GM12864 (cell line): ENCODE measurements at places on chromosomes 6 and 20.

DNA sequence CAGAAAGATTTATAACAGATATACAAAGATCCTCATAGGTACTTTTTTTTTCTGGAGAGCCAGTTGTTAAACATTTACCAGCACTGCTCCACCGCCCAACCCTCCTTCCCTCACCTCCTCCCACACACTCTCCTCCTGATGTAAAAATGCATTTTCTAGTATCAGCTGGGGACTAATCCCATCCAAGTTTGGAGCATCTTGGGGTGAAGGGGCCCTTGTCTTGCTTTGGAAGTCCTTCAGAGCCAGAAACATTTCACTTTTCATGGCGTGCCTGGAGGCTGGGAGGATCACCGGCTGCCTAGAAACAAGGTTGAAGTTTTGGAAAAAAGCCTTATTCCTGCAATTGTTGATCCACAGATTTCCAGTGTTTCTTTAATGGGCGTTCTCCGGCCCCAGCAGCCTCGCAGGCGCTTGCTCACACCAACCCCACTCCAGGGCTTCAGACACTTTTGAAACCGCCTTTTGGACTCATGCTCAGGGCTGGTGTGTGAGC is 165.1 kb upstream of the AFDN start:
- DNase-seq: no peak

GRCh38 chr20:63884506-63885263 is 10.2 kb upstream of the DNAJC5 start:
- no peak for DNase-seq

DNA sequence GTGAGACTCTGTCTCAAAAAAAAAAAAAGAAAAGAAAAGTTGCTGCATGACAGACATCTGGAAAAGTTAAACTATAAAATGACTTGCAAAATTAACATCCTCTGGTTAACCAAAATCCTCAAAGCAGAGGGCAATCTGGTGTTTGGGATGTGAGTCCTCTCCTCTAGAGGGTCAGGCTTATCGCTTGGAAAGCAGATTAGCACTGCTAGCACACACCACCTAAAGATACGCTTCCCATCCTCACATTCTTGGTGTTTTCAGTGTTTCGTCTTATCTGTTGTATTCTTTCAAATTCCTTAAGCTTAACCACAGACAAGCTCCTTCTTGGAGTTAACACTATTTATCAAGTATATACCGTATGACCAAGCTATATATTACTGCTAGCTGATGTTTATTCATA is 198.0 kb downstream of the SOX4 start:
- DNase-seq: no peak

DNA sequence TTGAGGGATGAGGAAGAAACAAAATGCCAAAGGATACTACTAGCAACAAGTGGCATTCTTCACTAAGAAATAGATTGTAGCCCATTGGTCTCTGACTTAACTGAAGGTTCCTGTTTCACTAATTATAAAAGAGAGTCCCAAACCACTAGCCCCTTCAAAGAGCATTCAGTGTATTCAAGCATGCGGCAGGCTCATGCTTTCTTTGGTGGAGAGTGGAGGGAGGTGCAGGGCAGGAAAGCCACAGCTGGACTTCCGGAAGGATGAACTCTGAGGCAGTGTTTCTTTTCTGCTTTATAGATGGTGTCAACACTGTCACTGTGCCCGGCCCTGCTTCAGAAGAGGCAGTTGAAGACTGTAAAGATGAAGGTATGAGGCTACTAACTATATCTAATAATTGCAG is 636.1 kb downstream of the KIF16B start:
- peak; percentile 19 for DNase-seq

DNA sequence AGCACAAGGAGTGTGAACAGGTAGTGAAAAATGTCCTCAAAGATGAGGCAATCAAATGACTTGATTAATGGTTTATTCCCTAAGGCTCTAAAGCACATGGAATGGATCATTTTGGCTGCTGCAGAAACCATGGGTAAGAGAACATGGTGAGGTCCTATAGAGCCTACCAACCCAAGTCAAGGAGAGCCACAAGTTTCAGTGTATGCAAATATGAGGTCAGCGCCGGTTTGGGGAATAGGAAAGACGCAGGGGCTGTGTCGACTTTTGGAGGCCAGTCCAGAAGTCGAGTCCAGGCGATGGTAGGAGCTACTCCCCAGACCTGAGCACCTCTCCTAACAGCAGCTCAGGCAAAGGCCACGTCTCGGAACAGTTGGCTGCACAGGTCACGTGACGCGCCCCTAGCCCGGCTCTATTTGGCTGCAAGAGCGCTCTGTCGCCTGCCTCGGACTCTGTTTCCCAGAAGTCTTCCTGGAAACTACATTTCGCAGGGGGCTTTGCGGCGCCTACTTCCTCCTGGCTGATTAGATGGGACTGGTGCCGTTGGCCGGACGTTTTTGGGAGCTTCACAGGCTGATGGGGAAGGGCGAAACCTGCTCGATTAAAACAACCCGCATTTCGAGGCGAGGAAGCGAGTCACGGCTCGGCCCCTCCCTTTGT is 74.4 kb upstream of the CHD6 start:
- peak; percentile 66 for DNase-seq

DNA sequence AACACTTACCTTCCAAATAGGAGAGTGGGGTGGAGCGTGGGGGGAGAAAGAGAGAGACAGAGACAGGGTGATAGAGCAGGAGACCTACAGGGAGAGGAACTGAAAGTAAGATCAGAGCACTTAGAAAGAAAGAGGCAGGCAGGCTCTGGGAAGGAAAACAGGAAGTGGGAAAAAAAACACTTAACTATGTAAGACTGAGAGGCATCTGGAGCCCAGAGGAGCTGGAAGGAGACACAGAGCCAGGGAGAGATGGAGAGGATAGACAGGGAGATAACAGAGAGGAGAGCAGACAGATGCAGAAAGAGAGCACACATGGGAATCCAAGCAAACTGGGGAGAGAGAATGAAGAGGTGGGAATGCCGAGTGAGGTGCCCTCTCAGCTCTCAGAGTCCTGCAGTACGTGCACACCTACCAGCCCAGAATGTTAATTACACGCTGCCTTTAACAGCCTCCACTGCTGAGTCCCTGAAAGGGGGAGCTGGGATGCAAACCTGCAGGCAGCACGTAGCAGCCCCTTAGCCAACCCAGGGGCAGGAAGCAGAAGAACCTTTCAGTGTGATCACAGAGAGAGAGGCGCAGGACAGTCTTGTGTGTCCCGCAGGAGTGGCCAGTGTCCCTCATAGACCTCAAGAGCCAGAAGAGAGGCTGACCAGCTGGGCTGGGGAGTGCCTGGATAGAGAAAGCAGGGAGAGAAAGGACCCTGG is 132.7 kb upstream of the LRFN2 start:
- peak; percentile 35 for DNase-seq

GRCh38 chr6:41371461-41371991 is 36.1 kb downstream of the NCR2 start:
- no peak for DNase-seq

DNA sequence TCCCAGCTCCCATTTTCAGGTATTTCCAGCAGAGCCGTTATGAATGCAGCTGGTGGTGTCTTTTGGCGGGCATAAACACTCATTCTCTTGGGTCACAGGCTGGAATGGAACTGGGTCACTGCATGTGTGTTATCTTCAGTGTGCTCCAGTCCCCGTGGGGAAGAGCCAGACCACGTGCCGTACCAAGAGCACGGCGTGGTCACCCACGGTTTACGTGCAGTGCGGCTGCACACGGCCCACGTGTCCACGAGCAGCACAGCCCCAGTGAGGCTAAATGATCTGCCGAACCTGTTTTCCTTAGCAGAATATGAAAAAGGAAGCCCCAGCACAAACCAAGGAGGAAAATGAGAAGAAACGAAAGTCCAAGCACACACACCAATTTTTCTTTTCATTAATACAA is 121.5 kb downstream of the IRF4 start:
- no peak for DNase-seq

DNA sequence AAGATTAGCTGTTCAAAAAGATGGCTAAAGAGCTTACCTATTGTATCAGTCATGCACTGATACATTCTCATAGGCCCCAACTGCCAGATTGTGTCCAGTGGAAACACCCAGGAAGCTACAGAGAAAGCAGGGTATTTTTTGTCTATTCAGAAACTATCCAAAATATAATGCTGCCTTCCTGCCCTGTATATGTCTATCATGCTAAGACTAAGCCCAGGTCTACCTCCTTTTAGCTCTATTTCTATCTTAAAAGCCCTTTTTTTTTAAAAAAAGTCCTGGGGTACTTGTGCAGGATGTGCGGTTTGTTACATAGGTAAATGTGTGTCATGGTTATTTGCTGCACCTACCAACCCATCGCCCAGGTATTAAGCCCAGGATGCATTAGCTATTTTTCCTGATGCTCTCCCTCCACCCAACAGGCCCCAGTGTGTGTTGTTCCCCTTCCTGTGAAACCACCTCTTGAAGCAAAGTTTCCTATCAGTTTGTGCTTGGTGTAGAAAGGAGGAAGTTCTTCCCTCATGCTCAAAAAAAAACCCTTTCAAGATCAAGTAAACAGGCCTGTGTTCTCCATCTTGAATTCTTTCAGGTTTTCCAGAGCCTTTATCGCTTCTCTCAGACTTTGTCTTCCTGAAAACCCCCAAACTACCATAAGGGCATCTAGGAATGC is 514 bp downstream of the DEFB129 start:
- no peak for DNase-seq

- no peak for DNase-seq
Measured at GRCh38 chr6:138728662-138729061, 44.9 kb upstream of the CCDC28A start.

DNA sequence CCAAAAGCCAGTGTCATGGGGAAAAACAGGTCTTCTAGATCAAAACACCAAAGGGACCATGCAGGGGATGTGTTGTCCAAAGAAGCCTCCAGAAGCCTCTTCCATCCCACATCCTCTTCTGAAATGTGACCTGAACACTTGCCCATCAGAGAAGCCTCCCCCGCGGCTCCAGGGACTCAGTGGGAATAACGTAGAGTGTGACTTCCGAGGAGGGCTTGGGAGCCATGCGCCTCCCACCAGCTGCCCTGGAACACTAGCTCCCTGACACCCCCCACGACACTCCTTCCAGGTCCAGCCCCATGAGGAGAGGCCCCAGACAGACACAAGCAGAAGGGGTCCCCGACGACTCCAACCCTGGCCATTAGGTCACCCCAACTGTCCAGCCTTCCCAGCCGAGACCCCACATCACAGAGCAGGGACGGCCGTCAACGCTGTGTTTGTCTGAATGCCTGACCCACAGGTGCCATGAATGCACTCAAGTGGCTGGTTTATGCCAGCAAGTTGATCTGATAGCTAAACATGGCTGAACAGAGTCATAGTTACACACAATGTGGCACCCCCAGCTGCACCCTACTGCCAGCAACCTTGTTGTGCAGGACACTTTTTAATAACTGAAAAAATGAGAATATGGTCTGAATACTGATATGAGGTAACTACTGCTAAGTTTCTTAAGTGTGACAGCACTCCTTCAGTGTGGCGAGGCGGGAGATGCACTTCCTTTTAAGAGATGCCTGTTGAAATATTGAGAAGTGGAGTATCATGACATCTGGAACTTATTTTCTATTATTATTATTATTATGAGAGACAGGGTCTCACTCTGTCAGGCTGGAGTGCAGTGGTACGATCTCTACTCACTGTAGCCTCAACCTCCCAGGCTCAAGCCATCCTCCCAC is 58.0 kb downstream of the GINS1 start:
- no peak for DNase-seq

GRCh38 chr20:6698056-6698455 is 69.4 kb upstream of the BMP2 start:
- DNase-seq: no peak

DNA sequence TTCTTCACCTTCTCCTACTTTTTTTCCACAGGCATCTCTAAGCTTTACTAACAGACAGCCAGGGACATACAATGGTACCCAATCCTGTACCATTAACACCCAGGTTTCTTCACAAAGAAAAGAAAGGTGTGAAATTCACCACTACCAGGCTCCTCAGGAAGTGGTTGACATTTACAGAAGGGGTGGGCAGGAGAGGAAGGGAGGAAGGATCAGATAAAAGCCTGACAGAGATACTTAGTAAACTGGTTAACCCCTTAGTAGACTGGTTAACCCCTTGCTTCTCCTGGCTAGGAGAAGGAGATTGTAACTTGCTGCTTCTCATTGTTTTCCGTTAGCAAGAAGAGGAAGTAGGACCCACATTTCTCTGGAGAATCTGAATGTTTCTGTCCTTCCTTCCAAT is 7.2 kb downstream of the SAMD3 start:
- DNase-seq: no peak

DNA sequence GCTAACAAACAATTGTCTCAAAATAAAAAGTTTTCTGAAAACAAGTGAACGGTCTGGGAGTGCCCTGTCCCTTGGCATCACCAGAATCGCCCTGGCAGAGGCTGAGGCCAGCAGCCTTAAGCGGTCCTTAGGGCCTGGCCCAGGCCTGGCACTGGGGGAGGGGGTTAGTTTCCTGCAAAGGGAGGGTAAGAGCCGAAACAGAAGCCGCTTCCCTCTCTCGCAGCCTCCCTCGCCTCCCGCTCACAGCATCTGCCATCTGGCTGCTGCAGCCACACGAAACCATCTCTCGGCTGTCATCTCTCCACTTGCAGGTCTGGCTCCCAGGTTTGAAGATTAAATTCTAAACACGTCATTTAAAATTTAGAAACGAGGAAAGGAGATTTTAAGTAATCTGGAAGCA is 31.5 kb downstream of the PMEPA1 start:
- no peak for DNase-seq

- DNase-seq: peak; percentile 59
Measured at GRCh38 chr6:12233693-12234571, 56.2 kb upstream of the EDN1 start.

DNA sequence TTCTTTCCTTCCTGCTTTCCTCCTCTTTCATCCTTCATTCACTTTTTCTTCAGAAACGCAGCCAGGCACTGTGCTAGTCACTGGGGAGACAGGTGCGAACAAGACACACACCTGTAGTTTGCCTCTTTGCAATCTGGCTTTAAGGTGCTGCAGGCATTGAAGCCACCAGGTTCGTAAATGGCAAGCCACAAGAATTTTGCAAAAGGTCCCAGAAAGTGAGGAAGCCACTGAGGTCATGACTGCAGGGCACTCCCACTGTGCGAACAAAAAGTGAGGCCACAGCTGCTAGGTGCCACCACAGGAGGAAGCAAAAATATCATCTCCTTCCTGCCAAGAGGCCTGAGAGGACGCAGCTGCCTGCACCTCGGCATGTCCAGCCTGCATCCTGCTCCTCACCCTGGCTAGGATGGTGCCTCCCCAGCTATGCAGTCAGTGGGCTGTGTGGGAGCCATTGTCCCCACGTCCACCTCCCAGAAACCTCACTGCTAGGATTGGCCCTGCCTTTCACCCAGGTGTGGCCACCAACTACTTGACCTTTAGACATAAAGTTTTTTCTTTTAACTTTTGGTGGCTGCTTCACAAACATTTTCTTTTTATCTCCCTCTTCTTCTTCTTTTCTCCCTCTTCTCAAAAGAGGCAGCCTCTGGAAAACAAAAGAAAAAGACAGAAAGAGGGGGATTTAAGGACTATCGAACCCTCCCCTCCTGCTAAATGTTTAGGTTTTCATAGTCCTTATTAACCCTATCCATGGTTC is 230.8 kb downstream of the BCAS1 start:
- DNase-seq: peak; percentile 90
